AG09319 (cell line): ENCODE measurements at places on chromosomes 1 and 21.

DNA sequence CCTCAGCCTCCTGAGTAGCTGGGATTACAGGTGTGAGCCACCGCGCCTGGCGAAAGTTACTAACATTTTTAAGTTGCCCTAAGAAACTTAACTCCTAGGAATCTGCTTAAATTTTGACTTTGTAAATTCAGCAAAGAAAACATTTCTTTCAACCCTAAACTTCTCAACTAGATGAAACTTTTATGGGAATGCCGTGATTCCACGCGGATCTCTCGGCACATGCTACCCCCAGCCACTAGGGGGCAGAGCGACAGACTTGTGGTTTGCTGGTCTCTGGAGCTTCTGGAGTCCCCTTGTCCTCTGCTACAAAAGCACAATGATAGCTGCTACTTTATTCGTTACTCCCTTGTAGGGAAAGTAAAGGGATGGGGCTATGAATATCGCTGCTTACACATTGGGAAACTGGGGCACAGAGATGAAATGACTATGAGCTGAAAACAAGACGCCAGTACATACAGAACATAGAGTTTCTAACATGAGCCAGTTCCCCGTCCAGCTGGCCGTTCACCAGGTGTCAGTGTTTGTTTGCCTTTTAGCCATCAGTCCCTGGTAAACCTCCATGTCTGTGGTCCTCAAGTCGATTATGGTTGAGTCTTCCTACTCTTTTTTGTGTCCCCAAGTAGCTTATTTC lies 114.7 kb downstream of the PBX1 start:
- DNase-seq: no peak

DNA sequence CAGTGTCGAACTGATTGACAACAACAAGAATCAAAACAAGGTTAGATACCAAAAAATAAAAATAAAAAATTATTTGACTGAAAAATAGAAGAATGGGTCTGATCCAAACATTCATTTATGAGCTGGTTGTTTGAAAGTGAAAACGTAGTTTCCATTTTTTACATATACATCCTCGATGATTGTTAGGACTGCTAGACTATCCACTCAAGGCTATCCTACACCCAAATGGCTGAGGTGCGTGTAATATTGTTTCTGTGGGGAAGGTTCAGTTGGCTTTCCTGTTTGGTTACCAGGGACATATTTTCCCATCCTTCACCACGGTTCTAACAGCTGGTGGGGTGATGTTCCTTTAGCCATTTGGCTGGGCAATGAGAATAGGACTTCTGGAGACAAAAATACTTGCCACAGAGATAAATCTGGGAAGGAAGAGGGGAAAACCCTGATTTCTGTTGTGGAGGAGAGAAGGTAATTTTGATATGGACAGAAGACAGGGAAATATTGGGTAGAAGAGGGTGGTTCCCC lies 66.3 kb downstream of the MAP3K7CL start:
- DNase-seq: no peak

- peak; percentile 100 for DNase-seq
These were observed 139.9 kb downstream of the DHRS3 start for GRCh38 chr1:12477936-12478611.

DNA sequence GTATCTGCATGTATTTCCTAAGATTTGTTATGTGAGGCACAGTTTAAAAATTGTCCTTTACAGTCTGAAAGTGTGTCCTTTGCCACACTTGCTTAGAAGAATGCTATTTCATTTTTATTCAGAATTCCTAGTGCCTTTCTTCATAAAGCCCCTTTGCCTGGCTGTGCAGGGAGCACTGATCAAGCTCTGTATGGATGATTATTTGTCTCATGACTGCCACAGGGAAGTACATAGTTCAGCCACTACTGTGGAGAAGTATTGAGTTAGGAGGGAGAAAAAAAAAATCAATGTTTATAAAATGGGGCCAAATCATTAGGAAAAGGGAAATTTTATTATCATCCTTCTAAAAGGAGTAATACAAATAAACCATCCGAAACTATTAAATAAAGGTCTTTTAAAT lies 51.4 kb downstream of the LHX4 start:
- no peak for DNase-seq

DNA sequence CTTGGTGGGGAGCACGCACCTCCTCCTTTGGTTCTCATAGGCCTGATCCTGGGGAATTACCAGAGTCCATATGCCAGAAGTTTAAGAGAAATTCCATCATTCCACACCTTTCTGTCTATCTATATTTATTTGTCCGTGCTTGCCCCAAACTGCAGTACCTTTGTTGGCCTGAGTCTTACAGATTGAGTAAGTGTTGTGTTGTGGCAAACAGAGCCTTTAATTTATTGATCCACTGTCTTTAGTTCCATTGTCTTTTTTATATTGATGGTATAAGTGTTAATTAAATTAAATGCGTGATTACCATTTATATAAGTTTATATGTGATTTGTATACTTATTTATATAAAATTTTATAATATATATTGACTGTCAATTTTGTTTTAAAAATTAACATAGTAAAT lies 4.9 kb downstream of the SH3BGR start:
- DNase-seq: no peak

DNA sequence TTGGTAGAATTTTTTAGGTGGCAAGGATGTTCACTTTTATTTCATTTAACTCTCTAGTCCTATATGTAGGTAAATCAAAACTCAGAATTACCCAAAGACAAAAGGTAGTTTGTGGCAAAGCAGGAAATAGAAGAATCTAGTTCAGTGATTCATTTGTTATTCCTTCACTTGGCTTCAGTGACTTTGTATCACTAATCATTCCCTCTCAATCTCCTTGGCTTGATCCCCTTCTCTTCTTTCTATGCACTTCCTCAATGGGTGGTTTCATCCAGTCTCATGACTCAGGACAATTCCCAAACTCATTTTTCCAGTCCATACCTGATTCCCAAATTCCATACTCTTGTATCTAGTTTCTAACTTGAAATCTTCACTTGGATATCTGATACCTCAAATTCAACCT lies 64.9 kb downstream of the PRKACB start:
- no peak for DNase-seq

DNA sequence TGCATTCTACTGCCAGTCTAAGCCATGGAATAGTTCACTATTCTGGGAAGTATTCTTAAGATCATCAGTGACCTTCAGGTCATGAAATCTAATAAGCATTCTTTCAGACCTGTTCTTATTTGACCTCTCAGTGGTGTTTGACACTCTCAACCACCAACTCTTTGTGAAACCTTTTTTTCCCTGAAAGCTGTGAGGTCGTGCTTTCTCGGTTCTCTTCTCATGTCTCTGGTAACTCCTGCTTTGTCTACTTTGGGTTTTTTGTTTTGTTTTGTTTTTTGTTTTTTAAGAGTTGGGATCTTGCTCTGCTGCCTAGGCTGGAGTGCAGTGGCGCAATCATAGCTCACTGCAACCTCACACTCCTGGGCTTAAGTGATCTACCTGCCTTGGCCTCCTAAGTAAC lies 56.3 kb downstream of the POU2F1 start:
- DNase-seq: no peak

- peak; percentile 18 for DNase-seq
These were observed 99.1 kb downstream of the BEND5 start for GRCh38 chr1:48677306-48678287.

GRCh38 chr1:190172651-190173430 lies 304.8 kb downstream of the BRINP3 start:
- DNase-seq: no peak

GRCh38 chr1:67764633-67765032 lies 68.6 kb downstream of the GNG12 start:
- DNase-seq: no peak

GRCh38 chr1:190540366-190540765 lies 62.7 kb upstream of the BRINP3 start:
- DNase-seq: no peak

GRCh38 chr1:94553323-94553730 lies 11.8 kb upstream of the F3 start:
- DNase-seq: no peak

GRCh38 chr1:214019499-214019898 lies 31.7 kb downstream of the PROX1 start:
- no peak for DNase-seq

DNA sequence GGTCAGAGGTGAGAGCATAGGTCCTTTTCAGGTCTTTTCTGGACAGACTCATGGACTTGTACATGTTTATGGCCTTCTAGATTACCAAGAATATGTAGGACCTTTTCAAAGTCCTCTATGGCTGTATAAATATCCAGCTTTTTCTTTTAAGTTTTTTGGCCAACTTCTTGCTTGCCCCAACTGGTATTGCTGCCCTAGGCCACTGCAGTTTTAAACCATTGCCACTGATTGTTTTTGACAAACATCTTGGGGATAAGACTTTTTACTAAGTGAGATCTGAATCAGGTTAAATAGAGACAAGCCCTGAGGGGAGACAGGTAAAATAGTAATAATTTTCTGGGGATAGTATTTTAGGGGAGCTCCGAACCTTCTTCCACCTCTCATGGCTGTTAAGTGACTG lies 14.8 kb upstream of the DDR2 start:
- DNase-seq: no peak

GRCh38 chr1:72586023-72586685 lies 303.8 kb upstream of the NEGR1 start:
- DNase-seq: no peak

- no peak for DNase-seq
These were observed 6.8 kb upstream of the AKR1A1 start for GRCh38 chr1:45543581-45544417.

- no peak for DNase-seq
These were observed 11.2 kb upstream of the AK2 start for GRCh38 chr1:33047839-33048305.
